ENCODE measurements at places on chromosomes 3 and 15. TPM values are rescaled to one million over a fixed set of nuclear protein-coding genes. Genes with fewer than 3 reads are reported as not detected.

Gene KLHL40
- total RNA-seq: not detected

Gene PRTG
- total RNA-seq: not detected

Gene SLC24A1
- total RNA-seq: 4.3 TPM

Gene PPARG
- total RNA-seq: 0.18 TPM

Gene ALCAM
- 20.6 TPM for total RNA-seq

Gene KCNAB1
- total RNA-seq: not detected

Gene RAD18
- total RNA-seq: 37.6 TPM

Gene IGF2BP2
- total RNA-seq: not detected
